NCI-H1105 (cell line): ENCODE measurements at places on chromosomes 16 and 17.

GRCh38 chr17:34203018-34203638 is 52.0 kb upstream of the CCL2 start:
- no peak for DNase-seq

DNA sequence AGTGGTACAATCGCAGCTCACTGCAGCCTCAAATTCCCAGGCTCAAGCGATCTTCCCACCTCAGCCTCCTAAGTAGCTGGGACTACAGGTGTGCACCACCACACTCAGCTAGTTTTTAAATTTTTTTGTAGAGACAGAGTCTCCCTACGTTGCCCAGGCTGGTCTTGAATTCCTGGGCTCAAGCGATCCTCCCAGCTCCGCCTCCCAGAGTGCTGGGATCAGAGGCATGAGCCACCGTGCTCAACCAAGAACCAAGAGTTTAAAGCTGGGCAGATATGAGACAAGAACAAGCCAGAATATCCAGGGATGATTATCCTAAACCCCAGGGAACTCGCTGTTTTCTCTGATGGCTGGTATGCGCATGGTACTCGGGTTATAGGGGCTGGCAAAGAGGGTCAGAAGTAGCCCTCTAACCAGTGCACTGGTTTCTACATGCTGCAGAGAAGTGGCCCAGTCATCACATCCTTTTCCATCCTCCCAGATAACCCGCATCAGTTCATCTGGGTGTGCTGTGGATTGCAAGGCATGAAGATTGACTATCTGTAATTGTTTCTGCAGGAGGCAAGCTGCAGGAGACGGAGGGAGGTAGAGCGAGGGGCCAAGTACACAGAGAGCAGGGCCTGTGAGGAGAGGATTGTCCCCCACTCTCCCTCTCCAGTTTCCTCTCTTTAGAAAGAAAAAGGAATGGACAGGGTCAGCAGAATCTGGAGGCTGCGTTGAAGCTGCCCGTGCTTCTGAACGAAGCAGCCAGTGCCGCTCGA is 33.6 kb upstream of the TOB1 start:
- DNase-seq = no peak

DNA sequence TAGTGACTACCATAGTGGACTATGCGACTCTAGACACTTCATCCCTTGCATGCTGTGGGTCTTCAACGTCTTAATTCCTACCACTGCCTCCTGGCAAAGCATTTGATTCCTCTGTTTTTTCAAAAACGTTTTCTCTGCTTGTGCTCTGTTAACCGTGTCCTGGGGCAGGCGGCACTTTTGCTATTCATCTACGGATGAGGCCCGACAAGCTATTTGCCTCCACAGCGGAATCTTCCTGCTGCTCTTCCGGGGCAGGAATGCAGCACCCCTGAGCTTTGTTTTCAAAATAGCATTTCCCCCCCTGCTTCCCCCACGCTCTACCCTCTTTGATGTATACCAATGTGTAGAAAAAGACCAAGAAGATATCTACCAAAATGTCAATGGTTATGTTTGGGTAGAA is 39.8 kb upstream of the METTL16 start:
- no peak for DNase-seq

DNA sequence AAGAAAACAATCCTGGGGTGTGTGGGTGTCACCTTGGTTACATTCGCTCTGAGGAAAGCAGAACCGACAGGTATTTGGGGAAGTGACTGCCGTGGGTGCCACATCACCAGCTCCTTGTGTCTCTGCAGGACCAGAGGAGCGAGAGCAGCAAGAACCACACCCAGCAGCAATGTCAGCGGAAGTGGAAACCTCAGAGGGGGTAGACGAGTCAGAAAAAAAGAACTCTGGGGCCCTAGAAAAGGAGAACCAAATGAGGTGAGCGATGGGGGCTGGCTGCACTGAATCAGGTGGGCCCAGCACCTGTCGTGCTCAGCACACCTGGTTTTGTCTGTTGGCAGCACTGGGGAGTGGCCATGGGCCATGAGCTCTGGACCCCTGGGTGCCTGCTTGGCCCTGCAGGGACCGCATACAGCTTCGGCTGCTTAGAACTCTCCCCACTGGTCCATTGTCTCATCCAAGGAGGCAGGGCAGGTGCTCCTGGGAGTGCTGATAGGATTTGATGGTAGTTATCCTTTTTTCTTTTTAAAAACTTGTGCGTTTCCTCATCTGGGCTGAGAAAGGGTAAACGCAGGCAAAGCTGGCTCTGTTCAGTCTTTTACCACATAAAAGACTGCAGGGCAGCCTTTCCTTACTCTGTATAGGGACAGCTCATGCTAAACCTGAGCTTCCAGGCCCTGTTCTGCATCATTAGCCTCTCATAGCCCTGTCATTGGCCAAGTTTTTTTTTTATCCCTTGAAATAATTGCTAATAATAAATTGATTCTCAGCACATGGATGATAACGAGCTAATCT is 29.4 kb downstream of the HMOX2 start:
- DNase-seq = no peak

GRCh38 chr17:42744283-42744805 is 496 bp downstream of the EZH1 start:
- DNase-seq = peak; percentile 59

GRCh38 chr17:55961386-55961785 is 191.9 kb upstream of the ANKFN1 start:
- DNase-seq = no peak

- no peak for DNase-seq
Observed at GRCh38 chr17:42438600-42439567, 15.8 kb upstream of the CAVIN1 start.

DNA sequence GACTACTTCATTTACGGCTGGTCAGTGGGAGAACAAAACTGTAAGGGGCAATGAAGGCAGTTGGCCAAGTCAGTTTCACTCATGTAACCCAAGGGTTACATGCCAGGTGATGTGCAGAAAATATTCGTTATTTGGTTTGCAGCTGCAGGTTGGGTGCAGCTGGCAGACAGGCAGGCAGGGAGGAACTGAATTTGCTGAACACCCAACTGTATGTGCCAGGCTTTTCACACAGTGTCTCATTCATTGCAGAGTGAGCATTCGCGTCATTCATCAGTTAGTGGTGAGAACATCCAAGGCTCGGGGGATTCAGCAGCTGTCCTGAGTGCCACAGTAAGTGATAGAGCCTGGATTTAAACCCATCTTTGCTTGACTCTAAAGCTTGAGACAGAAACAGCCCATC is 59.7 kb downstream of the ABCC6 start:
- no peak for DNase-seq

GRCh38 chr17:72602517-72603419 is 481.9 kb downstream of the SOX9 start:
- DNase-seq = no peak
